NCI-H1092 (cell line): ENCODE measurements at places on chromosomes 11 and 22.
A peak's percentile ranks its signal among the peaks of the same experiment; 100 is the strongest.

- no peak for DNase-seq
Measured at GRCh38 chr11:134725716-134726639, 313.9 kb upstream of the B3GAT1 start.

- DNase-seq = peak; percentile 89
Measured at GRCh38 chr22:38733724-38734381, 21.9 kb downstream of the SUN2 start.

DNA sequence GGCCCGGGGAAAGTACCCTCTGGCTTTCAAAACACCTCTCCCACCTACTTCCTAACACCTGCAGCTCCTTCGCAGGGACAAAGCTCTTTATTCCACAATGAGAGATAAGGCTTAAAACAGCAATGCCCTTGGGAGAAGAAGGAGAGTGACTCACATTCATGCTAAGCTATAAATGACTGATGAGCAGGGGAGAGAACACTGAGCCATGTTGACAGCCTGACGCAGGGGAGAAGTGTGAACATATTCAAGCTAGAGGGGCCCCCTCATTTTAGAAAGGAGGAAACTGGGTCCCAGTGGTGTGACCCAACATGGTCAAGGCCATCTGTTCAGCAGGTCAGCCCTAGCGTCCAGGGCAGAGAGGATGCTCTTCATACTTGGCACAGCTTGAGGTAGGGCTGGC, 171.8 kb downstream of the DSCAML1 start:
- no peak for DNase-seq

GRCh38 chr11:66326261-66327111, 9.6 kb upstream of the CD248 start:
- DNase-seq = no peak

DNA sequence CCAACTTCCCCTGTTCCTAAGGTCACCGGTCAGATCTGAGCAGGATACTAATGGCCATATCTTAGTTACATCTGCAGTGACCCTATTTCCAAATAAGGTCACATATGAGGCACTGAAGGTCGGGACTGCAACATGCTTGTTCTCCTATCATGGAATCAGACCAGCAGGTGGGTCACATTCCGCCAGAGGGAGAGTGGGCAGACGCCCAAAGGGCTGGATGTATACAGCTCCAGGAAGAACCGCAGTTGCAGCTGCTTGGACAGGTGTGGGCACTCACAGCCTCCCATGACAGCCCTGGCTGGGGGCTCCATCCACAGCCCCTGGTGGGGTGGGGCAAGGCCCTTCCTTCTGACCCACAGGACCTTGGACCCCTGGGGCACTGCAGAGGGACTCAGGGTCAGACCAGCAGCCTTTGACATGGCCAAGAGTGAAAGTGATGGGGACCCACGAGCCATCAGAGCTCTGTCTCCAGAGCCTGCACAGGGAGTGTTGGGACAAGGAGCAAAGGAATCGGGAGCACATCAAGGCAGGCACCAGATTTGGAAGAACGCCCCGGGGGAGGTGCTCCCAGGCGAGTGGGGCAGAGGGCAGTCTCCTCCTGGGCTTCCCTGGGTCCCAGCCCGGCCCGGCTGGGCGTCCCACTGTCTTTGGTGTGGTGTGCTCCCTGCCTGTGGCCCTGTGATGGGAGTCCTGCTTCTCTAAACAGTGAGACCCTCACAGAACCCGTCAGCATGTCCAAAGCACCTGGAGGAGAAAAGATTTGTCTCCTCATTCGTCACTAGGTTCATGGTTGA, 13.3 kb upstream of the CD81 start:
- no peak for DNase-seq

DNA sequence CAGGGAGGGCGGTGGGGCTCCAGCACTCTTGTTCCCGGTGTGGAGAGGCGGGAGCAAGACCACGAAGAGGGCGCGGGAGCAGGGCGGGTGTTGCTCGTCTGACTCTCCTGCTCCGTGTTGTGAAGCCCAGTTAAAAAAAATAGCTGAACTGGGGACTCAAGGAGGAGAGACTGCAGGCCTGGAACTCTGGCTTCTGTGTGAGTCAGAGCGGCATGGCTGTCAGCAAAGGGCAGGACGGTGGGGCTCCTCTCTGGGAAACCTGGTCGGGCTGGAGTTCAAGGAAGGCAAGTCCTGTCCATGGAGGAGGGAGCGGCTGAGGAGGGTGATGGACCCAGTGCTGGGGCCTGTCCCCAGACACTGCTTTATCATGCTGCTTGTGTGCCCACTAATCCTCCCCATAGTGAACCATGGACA, 152.3 kb downstream of the FEZ1 start:
- DNase-seq = no peak

DNA sequence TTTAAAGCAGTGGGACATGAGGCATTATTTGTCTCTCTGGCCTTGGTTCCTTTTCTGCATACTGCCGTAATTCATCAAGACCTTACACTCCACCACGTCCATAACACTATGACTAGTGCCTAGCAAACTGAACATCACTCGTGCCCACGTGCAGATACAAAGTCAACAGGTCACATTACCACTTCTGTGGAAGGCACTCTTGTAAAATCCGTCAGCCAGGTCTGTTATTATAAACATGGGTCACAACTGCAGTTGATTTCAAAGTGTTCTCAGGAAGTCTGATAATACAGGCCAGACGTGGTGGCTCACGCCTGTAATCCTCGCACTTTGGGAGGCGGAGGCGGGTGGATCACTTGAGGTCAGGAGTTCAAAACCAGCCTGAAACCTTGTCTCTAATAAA, 14.1 kb downstream of the VSIG10L2 start:
- no peak for DNase-seq

GRCh38 chr11:94742665-94743064, 25.5 kb upstream of the AMOTL1 start:
- DNase-seq = no peak

DNA sequence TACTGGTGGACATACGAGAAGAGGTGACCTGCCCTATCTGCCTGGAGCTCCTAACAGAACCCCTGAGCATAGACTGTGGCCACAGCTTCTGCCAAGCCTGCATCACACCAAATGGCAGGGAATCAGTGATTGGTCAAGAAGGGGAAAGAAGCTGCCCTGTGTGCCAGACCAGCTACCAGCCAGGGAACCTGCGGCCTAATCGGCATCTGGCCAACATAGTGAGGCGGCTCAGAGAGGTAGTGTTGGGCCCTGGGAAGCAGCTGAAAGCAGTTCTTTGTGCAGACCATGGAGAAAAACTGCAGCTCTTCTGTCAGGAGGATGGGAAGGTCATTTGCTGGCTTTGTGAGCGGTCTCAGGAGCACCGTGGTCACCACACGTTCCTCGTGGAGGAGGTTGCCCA, 6.9 kb downstream of the TRIM6 start:
- DNase-seq = no peak

DNA sequence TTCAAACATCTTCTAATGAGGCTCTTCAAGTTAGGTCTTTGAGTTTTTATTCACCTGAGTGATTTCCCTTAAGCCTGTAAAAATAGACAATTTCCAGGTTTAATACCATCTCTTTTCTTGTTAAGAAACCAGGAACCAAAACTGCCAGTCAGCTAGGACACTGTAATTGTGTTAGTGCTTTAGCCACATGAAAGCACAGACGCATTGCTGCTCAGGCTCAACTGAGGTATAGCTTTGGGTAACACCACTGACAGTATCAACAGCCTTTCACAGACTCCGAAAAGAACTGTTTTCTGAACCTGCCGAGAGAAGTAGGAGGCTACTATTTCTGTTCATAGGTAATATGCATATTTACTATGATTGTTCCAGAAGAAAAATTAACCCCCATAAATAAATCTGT, 768.7 kb downstream of the ETS1 start:
- DNase-seq = no peak

DNA sequence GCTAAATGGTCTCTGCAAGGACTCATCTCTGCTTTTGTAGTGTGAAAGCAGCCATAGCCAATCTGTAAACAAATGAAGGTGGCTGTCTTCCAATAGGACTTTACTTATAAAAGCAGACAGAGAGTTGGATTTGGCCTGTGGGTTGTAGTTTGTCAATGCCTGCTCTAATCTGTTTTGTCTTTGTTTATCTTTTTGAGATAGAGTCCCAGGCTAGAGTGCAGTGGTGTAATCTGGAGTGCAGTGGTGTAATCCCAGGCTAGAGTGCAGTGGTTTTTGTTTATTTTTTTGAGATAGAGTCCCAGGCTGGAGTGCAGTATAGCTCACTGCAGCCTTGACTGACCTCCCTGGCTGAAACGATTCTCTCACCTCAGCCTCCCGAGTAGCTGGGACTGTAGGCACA, 8.6 kb downstream of the PPP6R3 start:
- DNase-seq = no peak

GRCh38 chr11:79035881-79036280, 404.9 kb downstream of the TENM4 start:
- no peak for DNase-seq

- no peak for DNase-seq
Measured at GRCh38 chr22:50575426-50575941, 2.7 kb downstream of the CPT1B start.

DNA sequence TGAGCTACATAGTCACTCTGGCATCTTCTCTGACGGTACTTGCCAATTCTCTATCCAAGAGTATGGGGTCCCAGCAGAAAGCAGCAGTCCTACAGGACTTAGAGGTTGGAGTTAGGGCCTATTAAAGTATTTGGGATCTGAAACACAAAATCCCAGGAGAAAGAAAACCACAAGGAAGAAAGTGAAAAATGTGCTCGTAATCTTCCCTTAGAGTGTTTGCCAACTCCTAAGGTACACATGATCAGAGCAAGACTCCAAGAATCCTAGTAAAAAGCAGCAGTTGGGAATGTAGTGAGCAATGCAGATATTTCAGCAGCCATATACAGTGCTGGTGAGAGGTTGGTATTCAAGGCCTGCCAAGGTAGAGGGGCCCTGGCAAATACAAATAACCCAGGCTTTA, 71.6 kb downstream of the EXT2 start:
- no peak for DNase-seq

DNA sequence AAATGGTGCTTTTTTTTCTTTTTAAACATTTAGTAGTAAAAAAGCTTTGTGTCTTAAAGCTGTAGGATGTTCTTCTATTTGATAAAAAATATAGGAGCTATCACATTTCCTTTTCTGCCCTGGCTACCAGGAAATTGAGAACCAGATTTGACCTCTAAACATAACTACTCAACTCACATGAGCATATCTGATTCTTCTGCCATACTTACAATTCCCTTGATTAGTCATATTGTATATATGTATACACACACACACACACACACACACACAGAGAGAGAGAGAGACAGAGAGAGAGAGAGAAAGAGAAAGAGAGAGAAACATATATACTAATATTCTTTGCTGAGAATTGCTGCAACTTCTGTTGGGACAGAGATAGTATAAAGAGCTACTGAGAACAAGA, 23.0 kb upstream of the GDPD4 start:
- no peak for DNase-seq

- no peak for DNase-seq
Measured at GRCh38 chr11:32071811-32072210, 19.1 kb upstream of the RCN1 start.

DNA sequence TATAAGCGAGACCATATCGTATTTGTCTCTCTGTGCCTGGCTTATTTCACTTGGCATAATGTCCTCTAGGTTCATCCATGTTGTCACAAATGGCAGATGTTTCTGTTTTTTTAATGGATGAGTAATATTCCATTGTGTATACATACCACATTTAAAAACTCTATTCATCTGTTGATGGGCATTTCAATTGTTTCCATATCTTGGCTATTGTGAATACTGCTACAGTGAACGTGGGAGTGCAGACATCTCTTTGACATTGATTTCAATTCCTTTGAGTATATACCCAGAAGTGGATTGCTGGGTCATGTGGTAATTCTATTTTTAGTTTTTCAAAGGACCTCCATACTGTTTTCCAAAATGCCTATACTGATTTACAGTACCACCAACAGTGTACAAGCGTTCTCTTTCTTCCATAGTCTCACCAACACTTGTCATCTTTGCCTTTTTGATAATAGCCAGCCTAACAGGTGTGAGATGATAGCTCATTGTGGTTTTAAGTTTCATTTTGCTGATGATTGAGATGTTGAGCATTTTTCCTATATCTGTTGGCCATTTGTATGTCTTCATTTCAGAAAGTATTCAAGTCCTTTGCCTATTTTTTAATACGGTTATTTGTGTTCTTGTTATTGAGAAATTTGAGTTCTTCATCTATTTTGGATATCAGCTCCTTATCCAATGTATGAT, 194.7 kb upstream of the E2F8 start:
- DNase-seq = no peak

DNA sequence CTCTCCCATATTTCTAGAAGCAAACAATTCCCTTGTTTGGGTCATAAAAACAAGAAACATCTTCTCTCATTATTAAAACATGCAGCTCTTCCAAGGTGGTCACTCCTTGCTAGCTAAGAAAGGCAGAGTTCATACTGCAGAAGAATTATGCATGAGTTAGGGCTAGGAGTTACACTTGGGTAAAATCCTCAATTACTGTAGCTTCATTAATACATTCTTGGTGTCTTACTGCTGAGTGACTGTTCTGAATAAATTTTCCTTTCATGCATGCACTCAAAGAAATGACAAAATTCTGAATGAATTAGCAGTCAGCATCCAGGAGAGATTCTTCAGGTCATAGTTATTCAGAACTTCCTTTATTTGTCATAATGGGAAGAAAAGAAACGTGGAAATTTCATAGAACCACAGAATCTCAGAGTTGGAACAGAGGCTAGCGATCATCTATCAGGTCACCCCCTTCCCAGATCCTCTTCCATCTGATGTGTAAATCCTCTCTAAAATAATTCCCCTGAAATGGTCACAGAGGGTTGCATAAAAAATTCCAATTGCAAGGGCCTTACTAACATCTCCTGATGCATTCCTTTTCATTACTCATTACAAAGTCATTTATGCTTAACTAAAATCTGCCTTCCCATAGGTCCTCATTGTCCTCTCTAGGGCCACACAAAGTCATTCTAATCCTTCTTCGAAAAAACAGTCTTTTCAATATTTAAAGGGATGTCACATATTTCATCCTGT, 771.5 kb downstream of the DLG2 start:
- no peak for DNase-seq

GRCh38 chr11:5737091-5737490, 843 bp downstream of the OR56B1 start:
- DNase-seq = no peak

GRCh38 chr11:10573556-10573955, 5.1 kb upstream of the LYVE1 start:
- DNase-seq = no peak

GRCh38 chr11:61445516-61445915, 15.6 kb downstream of the SDHAF2 start:
- DNase-seq = no peak

- DNase-seq = peak; percentile 61
Measured at GRCh38 chr22:49209452-49210195, 618.0 kb downstream of the BRD1 start.

DNA sequence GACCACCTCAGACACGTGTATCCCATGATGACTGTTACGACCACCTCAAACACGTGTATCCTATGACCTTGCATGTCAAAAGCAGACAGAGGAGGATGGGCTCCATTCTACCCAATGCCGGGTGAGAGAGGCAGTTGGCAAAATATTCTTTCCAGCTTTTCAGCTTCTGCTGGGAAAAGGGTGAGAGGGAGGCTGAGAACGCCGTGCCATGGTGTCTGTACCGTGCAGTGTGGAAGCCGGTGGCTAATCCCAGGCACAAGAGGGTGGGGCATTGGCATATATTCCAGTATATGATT, 1478.4 kb downstream of the TBC1D22A start:
- DNase-seq = no peak

GRCh38 chr11:34457607-34458006, 18.9 kb downstream of the CAT start:
- no peak for DNase-seq

GRCh38 chr11:111000400-111001080, 245.0 kb upstream of the POU2AF2 start:
- no peak for DNase-seq
